ENCODE measurements at places on chromosomes 7 and 10.

- H3K27me3 ChIP-seq: no peaks in the 10 kb centered on the region
- H3K36me3 ChIP-seq: no peaks in the 10 kb centered on the region
- no peak overlapping the region for H3K4me3 ChIP-seq
- H3K27ac ChIP-seq: no peak overlapping the region
- no peaks in the 10 kb centered on the region for H3K4me1 ChIP-seq
- no peak for DNase-seq
Measured at GRCh38 chr7:3897430-3898372, 596.6 kb downstream of the SDK1 start.

GRCh38 chr7:142516038-142516501, 233.2 kb upstream of the PRSS1 start:
- no peak for DNase-seq
- peaks cover 6% of the 10 kb centered on the region for H3K4me1 ChIP-seq
- no peak overlapping the region for H3K27ac ChIP-seq
- H3K27me3 ChIP-seq: no peaks in the 10 kb centered on the region

GRCh38 chr7:4302203-4302905, 379.7 kb upstream of the FOXK1 start:
- no peaks in the 10 kb centered on the region for H3K36me3 ChIP-seq
- no peaks in the 10 kb centered on the region for H3K27me3 ChIP-seq
- DNase-seq: no peak
- H3K4me1 ChIP-seq: no peaks in the 10 kb centered on the region

DNA sequence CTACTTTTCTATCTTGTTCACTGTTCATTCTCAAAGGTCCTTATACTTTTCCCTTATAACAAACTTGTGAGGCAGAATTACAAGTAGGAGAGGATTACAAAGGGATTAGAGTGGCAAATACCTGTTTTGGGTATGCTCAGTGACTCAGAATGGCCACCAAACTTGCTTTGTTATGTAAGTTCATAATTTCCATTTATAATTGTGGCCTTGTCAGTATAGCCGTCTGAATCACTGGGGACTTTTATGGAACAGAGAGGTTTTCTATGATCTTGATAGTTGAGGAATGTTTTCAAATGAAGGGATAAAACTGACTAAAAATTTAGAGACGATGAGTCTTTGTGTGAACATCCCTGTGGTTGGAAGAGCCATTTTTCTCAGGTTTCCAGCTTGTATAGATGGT, 116.2 kb downstream of the SND1 start:
- H3K27me3 ChIP-seq: no peaks in the 10 kb centered on the region
- no peaks in the 10 kb centered on the region for H3K4me1 ChIP-seq
- no peaks in the 10 kb centered on the region for H3K36me3 ChIP-seq

Measured in breast epithelium (tissue), 4 donors.